Fibroblast of villous mesenchyme (primary cell): ENCODE measurements at places on chromosomes 13 and 19. TPM values are rescaled to one million over a fixed set of nuclear protein-coding genes. Genes with fewer than 3 reads are reported as not detected.

ZNF154 gene
- total RNA-seq: 1.3 and 1.7 TPM in 2 replicates

PDX1 gene
- total RNA-seq: not detected in 2 replicates

DNA sequence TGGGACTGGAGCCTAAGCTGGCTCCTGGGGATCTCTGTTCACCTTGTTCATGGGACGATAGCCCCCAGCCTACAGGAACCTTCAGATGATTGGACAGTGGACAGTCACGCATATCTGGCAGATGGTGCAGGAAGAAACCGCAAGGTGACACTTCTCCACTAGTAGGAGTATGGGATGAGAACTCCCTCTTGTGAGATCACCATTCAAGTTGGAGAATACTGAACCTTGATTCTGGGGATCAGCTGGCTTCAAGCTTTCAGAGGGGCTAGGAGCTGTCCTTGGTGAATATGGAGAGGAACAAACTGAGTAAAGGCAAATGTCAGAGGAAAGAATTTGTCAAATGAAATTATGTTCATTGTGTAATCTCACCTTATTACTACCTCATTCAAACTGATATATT lies 204.5 kb downstream of the PDS5B start:
- no peak for DNase-seq

DNA sequence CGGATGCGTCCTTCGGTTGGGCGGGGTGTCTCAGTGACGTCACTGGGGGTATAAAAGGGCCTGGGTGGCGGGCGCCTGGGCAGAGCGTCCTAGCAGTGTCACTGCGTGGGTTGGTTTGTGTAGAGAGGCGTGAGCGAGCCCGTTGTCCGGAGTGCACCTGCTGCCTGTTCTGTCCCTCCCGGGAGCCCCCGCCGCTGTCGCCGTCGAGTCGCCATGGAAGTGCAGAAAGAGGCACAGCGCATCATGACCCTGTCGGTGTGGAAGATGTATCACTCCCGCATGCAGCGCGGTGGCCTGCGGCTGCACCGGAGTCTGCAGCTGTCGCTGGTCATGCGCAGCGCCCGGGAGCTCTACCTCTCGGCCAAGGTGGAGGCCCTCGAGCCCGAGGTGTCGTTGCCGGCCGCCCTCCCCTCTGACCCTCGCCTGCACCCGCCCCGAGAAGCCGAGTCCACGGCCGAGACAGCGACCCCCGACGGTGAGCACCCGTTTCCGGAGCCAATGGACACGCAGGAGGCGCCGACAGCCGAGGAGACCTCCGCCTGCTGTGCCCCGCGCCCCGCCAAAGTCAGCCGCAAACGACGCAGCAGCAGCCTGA lies 2.9 kb downstream of the IER2 start:
- DNase-seq: peak; percentile 95

- DNase-seq: no peak
Observed at GRCh38 chr13:90300015-90300414, 1047.5 kb upstream of the MIR17HG start.
